ENCODE measurements at places on chromosomes 4 and X. TPM values are rescaled to one million over a fixed set of nuclear protein-coding genes. Genes with fewer than 3 reads are reported as not detected.

Gene GAGE12E
- not detected for polyA plus RNA-seq

Gene TLR6
- polyA plus RNA-seq, result 0.79 TPM

Gene SERPINA7
- 0.17 TPM for polyA plus RNA-seq

Gene SUV39H1
- 2.8 TPM for polyA plus RNA-seq

All from adipose tissue (tissue), 3 donors.